CD8-positive, alpha-beta T cell (primary cell): ENCODE measurements at places on chromosomes 1 and 21. TPM values are rescaled to one million over a fixed set of nuclear protein-coding genes. Genes with fewer than 3 reads are reported as not detected.

Gene ENTREP3
- 8.1 TPM for total RNA-seq

Gene SLC16A4
- total RNA-seq: 0.24 TPM

Gene FAM229A
- total RNA-seq: 29.9 TPM

Gene F3
- total RNA-seq: not detected

DNA sequence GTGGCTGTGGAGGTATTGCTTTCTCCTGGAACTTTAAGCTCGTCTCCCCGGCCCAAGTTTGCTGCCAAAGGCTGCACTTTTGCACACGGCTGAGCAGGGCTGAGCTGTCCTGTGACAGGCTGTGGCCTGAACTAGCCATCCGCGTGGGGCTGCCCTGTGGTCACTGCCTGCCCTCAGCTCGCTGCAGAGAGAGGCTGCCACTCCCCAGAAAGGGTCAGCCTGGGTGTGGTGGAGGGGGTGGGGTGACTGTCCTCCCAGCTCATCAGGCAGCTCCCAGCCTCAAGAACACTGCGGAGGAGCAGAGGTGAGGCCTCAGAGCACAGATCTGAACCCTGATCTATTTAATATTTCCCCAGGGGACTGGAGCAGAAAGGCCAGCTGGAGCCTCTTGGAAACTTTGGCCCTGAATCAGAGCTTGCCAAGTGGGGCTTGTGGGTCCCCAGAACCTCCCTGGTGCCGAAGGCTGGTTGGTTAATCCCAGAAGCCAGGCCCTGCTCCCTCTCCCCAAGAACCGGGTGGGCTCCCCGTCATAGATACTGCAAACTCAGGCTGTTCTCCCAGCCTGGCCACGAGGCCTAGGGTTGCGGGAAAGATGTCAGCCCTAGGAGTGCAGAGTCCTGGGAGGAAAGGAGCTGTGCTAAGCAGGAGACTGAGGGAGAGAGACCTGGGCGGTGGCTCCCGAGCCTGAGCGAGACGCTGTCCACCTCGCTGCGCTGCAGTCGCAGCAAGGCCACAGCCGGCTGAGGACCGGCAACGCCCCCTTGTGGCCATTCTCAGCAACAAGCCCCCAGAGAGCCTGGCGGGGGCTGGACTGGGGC is 125.1 kb upstream of the IPO9 start:
- peak; percentile 63 for DNase-seq

GRCh38 chr1:46218443-46218842 is 15.3 kb downstream of the LURAP1 start:
- no peak for DNase-seq

DNA sequence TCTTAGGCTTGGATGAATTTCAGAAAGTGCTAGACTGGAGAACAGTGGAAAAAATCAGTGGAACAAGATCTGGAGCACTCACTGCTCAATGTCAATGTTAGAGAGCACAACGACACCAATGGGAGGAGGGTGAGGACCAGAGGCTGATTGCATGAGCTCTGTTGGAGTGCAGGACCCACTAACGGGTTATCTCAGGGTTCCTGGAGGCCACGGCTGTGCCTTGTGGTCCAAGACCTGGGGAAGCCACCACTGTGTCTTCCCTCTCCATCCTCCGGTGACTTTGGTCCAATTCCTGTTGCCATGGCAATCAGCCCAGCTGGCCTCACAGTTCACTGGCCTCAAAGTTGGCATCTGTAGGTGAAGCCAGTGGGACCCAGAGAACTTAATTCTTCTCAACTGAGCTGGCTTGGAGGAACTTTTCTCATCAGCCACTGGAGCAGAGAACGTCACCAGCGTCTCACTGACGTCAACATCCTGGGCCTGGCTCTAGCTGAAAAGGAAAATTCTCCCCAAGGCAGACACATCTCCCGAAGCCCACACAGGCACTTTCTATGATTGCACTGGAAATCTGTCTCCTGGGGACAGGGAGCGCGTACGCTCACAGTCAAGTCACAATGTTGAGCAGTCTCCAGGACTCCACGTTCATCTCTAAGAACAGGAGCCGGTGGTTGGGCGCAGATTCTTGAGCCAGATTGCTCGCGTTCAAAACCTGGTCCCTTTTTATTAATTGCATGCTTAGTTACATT is 21.9 kb upstream of the GPR157 start:
- no peak for DNase-seq
